ENCODE measurements at places on chromosomes 1 and 21.

GRCh38 chr1:241299347-241299746 lies 57.7 kb downstream of the RGS7 start:
- DNase-seq: no peak

DNA sequence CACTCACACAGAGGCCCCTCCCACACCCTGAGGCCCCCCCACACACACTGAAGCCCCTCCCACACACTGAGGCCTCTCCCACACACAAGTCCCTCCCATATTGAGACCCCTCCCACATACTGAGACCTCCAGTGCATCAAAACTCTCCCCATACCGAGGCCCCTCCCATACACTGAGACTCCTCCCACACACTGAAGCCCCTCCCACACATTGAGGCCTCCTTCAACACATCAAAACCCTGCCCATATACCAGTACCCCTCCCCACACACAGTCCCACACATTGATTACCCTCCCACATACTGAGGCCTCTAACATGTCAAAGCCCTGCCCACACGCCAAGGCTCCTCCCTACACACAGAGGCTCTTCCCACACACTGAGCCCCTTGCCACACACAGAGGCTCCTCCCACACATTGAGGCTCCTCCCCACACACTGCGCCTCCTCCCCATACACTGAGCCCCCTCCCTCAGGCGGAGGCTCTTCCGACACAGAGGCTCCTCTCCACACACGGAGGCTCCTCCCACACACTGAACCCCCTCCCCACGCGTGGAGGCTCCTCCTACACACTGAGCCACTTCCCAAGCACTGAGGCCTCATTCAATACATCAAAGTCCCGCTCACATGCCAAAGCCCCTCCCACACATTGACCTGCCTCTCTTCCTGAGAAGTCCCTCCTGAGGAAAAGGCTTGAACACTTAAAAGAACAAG lies 392.3 kb downstream of the CAMTA1 start:
- DNase-seq: no peak

DNA sequence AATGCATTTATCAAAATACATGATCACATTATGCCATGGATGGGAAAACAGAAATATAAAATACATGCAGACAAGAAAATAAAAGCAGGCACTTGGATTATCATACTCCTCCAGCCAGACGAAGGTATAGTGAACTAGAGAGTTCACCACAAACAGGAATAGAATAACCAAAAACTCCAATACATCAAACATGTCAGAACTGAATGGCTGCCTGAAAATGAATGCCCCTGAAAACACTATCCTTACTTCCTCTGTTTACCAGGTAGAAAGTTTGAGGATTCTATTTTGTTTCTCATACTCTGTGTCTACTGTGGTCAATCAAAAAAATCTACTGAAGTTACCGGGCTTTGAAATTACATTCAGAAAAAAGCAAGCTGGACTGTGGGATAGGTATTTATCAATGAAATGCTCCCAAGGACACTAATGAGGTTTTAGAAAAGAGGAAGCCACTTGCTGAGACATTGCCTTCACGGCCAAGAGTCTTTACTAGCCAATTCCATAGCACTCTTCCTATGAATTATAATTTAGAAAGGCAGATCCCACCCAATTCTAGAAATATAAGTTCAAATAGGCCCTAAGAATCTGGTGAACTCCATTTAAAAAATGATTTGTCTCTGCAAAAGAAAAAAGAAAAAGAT lies 197.7 kb downstream of the SMYD3 start:
- DNase-seq: no peak

- DNase-seq: no peak
Observed at GRCh38 chr1:6448749-6449631, 17.0 kb downstream of the TNFRSF25 start.

GRCh38 chr1:32100807-32101708 lies 6.8 kb upstream of the KPNA6 start:
- no peak for DNase-seq

DNA sequence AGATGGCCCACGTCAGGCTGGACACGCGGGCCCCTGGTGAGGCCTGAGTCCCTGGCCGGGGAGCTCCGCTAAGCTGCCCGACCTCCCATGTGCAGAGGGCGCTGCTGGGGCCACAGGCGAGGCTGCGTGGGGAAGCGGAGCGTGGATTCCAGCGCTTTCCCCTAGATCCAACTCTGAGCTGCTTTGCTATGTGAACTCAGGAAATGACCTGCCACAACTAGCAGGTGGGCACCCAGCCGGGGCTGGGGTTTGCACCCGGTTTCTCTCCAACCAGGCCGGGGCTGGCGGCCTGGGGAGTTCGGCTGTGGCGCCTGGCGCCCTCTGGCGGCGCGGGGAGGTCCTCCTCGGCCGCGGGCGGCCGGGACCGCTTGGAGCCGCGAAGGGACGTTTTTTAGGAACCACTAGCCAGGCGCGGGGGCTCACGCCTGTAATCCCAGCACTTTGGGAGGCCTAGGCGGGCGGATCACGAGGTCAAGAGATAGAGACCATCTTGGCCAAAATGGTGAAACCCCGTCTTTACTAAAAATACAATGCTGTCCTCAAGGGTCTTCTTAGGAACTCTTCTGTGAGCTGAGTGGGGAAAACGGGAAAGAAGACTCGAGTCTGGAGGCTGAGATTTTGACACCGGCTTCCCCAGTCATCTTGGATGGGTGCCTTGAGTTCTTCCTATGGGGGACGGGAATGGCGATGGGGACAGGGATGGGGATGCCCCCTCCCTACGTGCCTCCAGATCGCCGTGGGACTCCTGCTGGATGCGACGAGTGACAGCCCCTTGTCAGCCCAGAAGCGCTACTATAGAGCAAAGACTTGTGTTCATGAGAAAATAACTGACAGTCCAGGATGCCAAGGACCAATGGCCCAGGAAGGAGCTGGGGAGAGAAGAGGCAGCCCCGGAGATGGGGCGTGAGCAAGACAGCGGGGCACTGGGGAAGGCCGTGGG lies 12.6 kb downstream of the PYCR2 start:
- no peak for DNase-seq

DNA sequence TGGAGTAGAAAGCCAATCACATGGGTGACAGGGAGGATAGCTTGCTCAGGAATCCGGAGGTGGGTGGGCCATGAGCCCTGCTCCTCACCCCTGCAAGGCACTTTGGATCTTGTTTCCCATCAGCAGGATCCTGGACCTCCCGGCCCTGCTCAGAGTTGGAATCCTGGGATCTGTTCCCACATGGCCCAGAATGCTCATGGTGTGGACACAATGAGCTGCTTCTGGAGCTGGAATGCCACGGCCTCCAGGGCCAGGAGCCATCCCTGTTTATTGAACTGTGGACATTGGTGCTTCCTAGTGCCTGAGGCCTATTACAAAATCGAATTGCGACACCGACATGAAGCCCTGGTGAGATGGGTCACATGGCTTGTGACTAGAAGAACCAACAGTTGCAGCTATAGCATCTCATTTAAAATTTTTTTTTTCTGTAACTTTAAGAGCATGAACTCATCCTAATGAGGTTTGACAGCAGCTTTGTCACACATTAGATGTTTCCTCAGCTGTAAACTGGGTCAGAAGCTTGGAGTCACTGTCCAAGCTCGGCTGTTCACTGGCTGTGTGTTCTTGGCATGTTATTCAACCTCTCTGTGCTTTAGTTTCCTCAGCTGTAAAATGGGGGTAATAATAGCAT lies 40.4 kb upstream of the GOLT1A start:
- DNase-seq: peak; percentile 43

DNA sequence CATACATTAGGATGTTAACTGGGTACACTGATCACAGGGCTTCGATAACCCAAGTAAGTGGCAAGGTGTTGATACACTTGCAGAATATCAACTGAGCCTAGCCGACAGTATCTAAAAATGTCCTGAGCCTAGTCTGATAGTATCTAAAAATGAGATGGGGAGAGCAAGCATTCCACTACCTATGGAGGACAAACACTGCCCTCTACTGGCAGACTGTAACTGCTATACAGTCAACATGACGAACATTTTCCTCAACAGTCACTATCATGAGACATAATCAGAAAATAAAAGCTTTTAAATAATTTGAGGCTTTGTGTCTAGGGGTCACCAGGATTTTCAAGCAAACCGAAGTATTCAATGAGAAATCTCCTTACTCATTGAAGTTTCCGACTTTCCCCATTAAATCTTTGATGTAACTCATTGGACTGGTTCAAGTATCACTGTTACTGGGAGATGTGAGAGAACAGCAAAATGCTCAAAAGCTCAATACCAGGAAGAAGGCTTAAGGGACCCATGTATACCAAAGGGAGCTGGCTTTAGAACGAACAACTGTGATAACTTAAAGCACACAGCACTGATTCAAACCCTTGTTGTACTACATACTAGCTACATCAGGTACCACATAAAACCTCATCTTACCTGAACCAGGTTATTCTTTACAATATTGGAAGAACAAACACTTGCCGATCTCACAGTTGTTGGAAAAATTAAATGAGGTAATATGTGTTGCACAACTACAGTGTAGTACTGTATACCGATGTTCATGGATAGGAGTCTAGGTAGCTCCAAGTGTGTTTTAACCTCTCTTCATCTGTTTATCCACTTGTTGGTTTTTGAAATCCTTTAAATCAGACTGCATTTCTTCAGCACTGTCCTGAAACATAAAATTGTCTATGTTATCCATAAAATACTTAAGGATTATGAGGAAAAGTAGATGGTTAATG lies 31.1 kb upstream of the SLC45A3 start:
- DNase-seq: peak; percentile 13

DNA sequence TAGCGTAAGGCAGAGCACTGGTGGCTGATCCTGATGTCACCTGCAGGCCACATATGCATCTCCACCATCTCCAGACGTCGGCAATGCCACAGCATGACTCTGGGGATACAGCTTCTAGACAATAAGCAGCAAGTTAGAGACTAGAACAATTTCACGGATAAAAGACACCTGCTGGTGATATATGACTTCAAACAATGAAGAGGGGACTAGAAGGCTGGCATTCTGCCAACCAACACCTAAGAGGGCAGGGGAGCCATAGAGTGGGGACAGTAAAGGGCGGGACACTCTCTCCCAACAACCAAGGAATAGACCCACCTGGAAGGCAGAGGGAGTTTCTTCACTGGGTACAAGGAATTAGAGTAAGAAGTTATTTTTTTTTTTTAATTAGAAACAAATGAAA lies 126.7 kb downstream of the SIM2 start:
- DNase-seq: no peak

DNA sequence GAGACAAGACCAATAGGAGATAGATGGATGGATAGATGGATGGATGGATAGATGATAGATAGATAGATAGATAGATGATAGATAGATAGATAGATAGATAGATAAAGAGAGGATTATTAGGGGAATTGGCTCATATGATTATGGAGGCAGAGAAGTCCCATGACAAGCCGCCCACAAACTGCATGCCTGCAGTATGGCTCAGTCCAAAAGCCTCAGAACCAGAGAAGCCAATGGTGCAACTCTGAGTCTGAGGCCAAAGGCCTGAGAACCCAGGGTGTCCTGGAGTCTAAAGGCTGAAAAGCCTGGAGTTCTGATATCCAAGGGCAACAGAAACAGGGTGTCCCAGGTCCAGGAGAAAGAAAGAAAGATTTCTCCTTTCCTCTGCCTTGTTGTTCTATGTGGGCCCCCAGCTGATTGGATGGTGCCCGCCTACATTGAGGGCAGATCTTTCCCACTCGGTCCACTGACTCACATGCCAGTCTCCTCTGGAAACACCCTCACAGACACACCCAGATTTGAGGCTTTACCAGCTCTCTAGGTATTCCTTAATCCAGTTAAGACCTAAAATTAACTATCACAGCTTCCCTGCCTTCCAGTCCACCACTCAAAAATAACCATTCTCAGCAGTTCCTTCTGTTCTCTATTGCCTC lies 39.6 kb upstream of the IRF2BP2 start:
- DNase-seq: no peak

GRCh38 chr1:8817412-8818324 lies at the start of gene RERE:
Gene RERE, minus strand, starts transcription at chr1:8817640.
- peak; percentile 88 for DNase-seq

DNA sequence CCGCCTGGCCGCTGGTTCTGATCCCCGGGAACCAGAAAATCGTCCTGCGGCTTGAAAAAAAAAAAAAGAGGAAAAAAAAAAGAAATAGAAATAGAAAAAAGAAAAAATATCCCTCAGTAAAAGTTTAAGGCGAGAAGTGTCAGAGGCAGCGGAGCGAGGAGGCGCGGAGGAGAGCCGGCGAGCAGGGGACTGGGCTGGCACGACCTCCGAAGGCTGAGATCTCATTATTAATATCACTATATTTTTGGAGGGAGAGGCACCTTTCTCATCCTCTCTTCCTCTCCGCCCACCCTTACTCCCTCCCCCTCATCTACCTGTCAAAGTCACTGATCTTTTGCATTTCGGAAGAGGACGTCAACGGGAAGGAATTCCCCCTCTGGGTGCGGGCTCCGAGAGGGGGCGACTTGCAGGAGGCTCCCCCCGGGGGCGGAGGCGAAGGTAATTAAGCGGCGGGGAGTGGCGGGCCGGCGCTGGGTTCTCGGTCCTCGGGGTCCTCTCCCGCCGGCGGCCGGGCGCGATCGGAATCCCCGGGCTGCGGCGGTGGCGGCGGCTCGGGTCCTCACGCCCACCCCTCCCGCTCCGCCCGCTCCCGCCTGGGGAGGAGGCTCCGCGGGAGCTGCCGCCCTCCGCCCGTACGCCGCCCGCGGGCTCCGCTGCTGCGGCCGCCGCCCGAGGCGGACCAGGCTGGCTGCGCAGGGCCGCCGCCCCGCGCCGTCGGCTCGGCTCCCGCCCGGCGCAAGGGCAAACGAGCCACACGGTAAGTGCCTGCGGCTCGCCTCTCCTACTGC lies at the start of gene NTNG1:
Gene NTNG1 (plus strand): TSS at position 337 of the 788 bp plus-strand sequence.
- peak; percentile 26 for DNase-seq

DNA sequence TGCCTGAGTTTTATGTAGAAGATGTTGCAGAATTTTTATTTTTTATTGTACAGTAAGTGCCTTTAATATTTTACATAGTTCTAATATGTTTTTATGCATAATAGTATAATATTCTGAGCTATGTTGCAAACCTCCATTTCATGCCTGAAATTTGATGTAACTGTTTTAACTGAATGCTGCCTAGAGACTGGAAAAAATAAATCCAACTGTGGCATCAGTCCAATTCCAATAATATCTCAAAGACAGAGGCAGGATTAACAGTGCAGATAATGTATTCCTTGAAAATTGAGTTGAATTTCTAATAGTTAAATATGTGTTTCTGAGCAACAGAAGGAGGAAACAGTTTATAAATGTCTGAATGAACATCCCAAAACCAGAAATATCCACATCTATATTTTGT lies 61.1 kb upstream of the KIF1B start:
- no peak for DNase-seq

- no peak for DNase-seq
Observed at GRCh38 chr21:26935977-26936376, 30.9 kb downstream of the ADAMTS5 start.

DNA sequence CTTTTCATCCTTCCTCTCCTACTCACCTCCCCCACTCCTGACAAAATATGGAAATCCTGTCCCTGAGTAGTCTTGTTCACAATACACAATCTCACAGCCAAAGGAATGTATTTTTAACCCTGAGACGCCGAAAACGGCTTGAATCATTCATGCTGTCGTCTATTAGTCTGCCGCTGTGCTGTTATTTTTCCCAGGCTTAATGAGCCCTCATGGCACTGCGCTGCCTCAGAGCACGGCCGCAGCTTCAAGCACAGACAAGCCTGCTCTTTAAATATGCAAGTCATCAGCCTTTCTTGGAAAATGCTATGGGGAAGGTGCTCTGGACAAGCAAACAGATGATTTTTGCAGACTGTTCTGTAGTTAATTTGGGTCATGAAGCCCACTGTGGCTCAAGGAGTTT lies 302.7 kb downstream of the DISC1 start:
- DNase-seq: no peak
